Stimulated activated CD4-positive, alpha-beta T cell treated with anti-CD3 and anti-CD28 coated beads, Interleukin-1b, Interleukin-23, amount 100 ng/mL, for 1 hour (primary cell): ENCODE measurements at places on chromosomes 7 and 10.

- DNase-seq: no peak
These were observed 25.0 kb downstream of the RTKN2 start for GRCh38 chr10:62243647-62243997.

- no peak for DNase-seq
These were observed 141.3 kb upstream of the TNRC18 start for GRCh38 chr7:5564894-5565293.

- DNase-seq: no peak
These were observed 12.9 kb upstream of the CSGALNACT2 start for GRCh38 chr10:43125274-43125845.

- no peak for DNase-seq
These were observed 185.4 kb upstream of the SHH start for GRCh38 chr7:155997431-155998327.

DNA sequence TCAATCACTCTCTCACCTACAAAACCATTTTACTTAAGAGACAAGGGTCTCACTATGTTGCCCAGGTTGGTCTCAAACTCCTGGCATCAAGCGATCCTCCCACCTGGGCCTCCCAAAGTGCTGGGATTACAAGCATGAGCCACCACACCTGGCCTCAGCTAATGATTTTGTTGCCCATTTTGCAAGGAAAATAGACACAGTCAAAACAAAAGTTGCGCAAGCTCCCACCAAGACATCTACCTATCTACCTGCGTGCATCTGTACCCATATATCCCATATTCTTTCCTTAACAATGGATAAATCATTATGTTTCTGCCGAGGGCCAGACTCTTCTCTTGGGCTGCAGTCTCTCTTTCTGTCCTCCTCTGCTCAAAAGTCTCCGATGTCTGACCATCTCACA, 67.3 kb downstream of the APBB1IP start:
- no peak for DNase-seq

DNA sequence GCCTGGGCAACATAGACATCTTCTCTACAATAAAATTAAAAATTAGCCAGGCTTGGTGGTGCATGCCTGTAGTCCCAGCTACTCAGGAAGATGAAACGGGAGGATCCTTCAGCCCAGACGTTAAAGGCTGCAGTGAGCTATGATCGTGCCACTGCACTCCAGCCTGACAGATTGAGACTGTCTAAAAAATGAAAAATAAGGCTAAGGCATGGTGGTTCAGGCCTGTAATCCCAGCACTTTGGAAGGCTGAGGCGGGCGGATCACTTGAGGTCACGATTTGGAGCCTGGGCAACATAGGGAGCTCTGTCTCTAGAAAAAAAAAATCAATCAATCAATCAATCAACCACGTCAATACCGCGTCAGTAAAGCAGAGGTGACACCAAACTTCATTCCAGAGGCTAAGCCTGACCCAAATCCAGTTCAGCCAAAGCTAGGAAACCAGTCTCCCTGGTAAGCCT, 31.1 kb downstream of the MRPS24 start:
- no peak for DNase-seq

- DNase-seq: no peak
These were observed 14.2 kb downstream of the DOCK1 start for GRCh38 chr10:126919426-126919825.

DNA sequence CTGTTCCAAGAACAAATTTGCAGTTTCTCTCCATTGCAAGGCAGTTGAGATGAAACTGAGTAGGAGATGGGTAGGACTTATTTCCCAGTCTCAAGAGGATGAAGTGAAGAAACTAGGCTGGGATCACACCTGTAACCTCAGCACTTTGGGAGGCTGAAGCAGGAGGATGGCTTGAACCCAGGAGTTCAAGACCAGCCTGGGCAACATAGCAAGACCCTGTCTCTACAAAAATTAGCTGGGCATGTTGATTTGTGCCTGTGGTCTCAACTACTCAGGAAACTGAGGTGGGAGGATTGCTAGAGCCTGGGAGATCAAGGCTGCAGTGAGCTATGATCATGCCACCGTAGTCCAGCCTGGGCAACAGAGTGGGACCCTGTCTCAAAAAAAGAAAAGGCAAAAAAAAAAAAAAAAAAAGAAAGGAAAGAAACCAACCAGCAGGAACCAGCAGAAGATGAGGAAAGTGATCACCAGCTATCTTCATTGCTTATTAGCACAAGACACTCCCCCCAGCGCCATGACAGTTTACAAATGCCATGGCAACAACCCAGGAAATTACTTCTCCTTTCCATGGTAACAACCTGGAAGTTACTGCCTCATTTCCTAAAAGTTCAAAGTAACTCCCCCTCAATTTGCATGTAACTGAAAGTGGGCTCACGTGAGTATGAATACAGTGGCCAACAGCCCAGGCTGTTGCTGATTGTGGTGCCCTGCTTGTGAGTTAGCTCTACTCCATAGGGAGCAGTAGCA, 18.3 kb upstream of the ST8SIA6 start:
- no peak for DNase-seq

GRCh38 chr10:48982584-48982983, 42.9 kb upstream of the LRRC18 start:
- no peak for DNase-seq

- DNase-seq: no peak
These were observed 76.8 kb downstream of the CTBP2 start for GRCh38 chr10:125083576-125083920.
